ENCODE measurements at places on chromosomes 3 and 15.

DNA sequence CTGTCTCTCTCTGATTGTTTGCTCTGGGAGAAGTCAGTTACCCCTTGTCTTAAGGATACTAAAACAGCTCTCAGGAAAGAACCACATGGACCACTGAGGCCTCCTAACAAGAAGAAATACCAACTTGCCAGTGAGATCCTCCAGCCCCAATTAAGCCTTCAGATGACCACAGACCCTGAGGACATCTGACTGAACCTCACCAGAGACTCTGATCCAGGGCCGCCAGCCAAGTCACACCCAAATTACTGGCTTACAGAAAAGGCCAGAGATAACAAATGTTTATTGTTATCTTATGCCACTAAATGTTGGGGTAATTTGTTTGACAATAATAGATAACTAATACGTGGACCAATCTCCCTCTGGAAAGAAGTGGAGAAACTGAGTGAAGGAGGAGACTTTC lies 40.2 kb downstream of the SLC12A8 start:
- no peak for DNase-seq

GRCh38 chr3:121997372-121997771 lies 24.7 kb downstream of the ILDR1 start:
- DNase-seq, result no peak

DNA sequence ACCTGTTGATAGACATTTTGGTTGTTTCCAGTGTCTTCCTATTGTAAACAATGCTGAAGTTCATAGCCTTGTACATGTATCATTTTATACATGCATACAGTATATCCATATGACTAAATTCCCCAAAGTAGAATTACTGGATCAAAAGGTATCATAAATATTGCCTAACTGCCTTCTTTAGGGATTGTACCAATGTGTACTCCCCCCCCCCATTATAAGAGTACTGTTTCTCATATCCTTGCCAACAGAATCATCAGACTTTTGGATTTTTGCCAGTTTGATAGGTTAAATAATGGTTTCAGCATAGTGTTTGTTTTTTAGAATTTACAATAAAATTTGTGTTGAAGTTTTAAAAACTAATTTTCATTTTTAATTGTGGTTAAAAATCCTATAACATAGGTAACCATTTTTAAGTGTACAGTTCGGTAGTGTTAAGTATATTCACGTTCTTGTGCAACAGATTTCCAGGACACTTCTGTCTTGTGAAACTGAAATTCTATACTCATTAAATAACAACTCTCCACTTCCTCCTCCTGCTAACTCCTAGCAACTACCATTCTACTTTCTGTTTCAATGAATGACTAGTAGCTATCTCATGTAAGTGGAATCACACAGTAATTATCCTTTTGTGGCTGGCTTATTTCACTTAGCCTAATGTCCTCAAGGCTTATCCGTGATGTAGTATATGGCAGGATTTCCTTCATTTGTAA lies 30.8 kb upstream of the MAP3K13 start:
- DNase-seq, result peak; percentile 22

DNA sequence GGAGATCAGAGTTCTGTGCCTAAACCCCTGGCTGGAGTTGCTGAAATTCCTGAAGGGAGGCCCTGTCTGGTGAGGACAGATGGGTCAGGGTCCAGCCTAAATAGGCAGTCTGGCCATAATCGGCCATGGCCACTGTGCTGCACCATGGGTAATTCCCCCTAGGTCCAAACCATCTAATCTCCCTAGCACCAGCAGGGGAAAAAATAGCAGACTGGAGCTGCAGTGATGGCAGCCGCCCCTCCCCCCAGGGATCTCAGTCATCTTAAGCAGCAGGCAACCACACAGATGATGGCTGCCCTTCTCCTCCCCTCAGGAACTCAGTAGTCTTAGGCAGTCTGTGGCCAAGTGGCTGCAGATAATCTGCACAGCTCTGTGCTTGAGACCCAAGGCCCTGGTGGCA lies 68.4 kb upstream of the CD96 start:
- no peak for DNase-seq

DNA sequence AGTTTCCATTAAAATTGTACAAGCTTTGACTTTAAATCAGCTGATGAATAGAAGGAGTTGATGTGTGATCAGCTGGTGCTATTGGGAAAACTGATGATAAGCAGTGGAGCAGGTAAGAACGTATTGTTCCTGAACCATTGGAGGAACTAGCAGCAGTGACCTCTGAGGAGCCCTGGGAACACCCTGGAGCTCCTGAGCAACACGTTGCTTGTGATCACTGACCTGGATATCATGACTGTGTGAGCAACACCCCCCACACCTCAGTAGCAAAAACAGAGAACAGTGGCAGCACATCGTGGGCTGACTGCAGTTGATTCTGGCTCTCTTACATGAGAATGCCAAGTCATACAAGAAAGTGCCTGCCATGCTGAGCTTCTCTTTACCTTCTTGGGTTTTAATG lies 72.9 kb downstream of the BLM start:
- DNase-seq, result peak; percentile 16

- DNase-seq, result no peak
Measured at GRCh38 chr15:89628301-89628700, 27.0 kb downstream of the KIF7 start.

DNA sequence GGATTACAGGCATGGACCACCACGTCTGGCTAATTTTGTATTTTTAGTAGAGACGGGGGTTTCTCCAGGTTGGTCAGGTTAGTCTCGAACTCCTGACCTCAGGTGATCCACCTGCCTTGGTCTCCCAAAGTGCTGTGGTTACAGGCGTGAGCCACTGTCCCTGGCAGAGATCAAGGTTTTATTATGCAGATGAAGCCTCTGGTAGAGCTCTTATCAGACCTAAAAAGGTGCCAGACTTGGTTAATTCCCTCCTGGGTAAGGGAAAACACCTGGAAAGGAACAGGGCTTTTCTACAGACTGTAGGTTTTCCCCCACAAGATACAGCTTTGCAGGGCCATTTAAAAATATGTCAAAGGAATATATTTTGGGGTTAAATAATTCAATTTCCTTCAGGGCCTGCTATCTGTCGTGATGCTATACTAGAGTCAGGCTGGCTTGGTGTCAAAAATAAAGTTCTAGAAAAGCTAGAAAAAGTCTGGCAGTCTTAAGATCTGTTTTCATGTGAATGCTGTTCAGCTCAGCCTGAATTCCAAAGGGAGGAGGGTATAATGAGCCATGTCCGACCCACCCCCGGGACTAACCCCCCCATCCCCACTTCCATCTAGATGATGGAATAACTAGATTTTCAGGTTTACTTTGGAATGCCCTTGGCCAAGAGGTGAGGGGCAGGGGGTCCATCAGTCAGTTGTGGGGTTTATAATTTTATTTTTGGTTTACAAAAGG lies 1.9 kb upstream of the BLOC1S6 start:
- DNase-seq, result no peak

DNA sequence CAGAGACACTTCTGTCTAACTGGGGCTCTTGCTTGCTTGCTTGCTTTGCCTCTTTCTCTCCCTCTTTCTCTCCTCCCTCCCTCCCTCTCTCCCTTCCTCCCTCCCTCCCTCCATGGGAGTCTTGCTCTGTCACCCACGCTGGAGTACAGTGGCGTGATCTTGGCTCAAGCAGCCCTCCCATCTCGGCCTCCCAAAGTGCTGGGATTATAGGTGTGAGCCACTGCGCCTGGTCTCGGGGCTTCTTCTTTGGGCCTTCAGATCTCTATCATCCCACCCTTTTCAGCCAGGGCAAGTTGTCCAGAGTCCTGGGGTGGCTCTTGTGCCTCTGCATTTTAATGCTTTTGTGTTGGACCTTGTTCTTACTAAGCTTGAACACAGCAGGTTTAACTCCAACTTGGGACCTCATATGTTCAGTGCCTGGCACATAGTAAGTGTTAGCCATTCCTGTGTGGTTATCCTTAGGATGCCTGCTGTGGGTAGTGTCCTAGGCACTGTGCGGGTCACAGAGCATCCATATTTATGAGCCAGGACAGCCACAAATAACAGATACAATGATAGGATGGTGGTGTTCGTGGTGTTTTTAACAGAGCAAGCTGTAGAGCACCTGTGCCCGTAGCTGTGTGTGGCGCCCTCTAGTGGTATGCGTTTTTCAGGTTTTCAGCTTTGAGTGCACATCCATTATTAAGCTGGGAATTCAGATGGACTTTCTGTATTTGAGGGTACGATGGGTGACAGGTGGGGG lies 75.1 kb downstream of the CCK start:
- DNase-seq, result peak; percentile 78

DNA sequence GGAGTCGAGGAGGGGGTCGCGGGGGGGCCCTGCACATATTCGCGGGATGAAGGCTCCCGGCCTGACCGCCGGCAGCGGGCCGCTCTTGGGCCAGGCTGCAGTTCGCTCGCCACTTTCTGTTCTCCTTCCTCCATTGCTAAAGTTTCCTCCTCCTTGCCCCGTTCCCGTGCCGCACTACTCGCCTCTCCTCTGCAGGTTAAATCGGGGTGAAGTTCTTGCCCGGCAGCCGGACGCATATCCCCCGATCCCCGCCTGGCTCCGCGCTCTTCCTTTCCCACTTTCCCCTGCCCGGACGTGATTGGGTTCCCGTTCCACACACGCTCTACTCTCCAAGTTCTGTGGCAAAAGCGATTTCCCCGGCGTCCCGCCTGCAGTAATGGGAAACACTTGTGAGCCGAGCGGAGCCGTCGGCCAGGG lies 556 bp downstream of the CRYBG3 start:
- peak; percentile 52 for DNase-seq

- DNase-seq, result no peak
Measured at GRCh38 chr3:186258968-186259367, 103.1 kb downstream of the DGKG start.

DNA sequence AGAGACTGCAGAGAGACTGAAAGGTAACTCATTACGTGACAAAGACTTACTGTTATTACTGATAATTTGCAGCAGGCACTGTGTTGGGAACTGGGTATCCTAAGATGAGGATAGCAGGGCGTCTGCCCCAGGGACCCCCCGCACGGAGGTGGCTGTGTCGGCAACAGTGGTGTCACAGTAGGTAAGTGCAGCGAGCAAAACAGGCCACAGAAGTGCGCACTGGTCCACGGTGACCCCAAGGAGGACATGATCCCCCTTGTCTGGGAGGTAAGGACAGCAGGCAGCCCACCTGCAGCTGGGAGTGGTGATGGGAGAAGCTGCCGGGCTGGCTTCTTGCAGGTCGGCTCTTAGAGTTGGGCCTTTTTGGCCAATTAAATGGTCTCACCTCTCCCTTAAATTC lies 82.9 kb downstream of the FAM43A start:
- no peak for DNase-seq

DNA sequence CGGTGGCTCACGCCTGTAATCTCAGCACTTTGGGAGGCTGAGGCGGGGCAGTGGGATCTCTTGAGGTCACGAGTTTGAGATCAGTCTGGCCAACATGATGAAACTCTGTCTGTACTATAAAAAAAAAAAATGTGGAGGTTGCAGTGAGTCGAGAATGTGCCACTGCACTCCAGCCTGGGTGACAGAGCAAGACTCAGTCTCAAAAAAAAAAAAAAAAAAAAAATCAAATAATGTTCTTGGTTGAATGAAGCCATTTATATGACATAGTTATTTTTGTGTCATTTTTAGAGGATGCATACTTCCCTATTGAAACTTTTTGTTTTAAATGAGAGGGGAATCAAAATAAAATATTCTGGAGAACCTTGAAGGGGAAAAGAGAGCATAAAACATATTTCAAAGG lies 3.1 kb downstream of the HMCES start:
- no peak for DNase-seq

- no peak for DNase-seq
Measured at GRCh38 chr3:45880725-45881077, 5.6 kb upstream of the CCR9 start.

GRCh38 chr15:36832774-36833463 lies 253.5 kb downstream of the CDIN1 start:
- DNase-seq, result no peak

DNA sequence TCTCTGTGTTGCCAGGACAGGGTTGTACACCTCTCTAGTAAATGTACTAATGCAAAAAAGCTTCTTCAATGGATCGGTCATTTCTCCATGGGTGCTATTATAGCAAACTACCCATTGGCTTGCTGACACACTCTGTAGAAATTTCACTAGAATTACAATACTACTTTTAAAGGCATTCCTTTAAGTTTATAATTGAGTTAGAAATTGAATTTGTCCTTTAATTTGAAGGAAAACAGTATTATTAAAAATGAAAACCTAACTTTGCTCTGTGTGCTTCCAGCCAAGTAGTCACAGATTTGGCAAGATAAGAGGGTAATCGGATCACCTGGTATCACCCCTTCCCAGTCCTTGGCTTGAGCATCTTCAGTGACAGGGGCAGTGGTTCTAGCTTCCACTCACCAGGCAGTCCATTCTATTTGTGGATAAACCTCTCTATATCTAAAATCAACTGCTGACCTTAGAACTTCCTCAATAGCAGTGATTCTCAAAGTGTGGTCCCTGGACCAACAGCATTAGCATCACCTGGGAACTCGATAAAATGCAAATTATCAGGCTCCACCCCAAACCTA lies 93.2 kb downstream of the GHSR start:
- no peak for DNase-seq

DNA sequence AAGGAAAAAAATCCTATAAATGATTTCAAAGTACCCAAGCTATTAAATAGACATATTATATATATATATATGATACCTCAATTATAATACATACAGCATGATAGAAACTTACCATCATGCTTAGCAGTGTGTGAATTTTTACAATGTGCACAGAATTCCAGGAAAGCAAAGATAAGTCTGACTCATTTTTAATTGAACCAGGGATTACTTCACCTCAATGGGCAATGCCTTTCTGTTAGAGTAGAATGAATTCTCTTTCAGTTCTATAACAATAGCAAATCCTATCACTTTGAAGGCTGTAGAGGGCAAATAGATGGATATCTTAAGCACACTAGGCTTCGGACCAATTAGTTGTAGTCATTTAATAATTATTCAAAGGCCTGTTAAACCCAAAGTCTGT lies 54.8 kb upstream of the P3H2 start:
- no peak for DNase-seq

GRCh38 chr3:4855676-4856075 lies 123.6 kb upstream of the BHLHE40 start:
- no peak for DNase-seq

DNA sequence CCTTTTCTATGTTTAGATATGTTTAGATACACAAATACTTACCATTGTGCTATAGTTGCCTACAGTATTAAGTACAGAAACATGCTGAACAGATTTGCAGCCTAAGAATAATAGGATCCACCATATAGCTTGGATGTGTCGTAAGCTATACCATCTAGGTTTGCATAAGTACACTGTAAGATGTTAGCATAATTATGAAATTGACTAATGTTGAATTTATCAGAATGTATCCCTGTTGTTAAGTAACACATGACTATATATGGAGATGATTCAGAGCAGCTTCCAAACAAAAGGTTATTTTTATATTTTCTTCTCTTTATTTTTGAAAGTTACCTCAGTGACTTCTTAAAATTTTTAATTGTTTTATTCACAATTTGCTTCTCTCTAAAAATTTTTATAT lies 2.4 kb downstream of the SLC28A2 start:
- no peak for DNase-seq

- no peak for DNase-seq
Measured at GRCh38 chr3:24598695-24599470, 104.2 kb upstream of the THRB start.

GRCh38 chr3:171428321-171428787 lies 31.9 kb downstream of the TNIK start:
- DNase-seq, result no peak

- DNase-seq, result no peak
Measured at GRCh38 chr3:9416139-9416780, 18.8 kb downstream of the SETD5 start.
